ENCODE measurements at places on chromosomes 2 and 18.
A peak's percentile ranks its signal among the peaks of the same experiment; 100 is the strongest.

GRCh38 chr2:239688122-239688681 lies 287.4 kb upstream of the HDAC4 start:
- no peak for DNase-seq

DNA sequence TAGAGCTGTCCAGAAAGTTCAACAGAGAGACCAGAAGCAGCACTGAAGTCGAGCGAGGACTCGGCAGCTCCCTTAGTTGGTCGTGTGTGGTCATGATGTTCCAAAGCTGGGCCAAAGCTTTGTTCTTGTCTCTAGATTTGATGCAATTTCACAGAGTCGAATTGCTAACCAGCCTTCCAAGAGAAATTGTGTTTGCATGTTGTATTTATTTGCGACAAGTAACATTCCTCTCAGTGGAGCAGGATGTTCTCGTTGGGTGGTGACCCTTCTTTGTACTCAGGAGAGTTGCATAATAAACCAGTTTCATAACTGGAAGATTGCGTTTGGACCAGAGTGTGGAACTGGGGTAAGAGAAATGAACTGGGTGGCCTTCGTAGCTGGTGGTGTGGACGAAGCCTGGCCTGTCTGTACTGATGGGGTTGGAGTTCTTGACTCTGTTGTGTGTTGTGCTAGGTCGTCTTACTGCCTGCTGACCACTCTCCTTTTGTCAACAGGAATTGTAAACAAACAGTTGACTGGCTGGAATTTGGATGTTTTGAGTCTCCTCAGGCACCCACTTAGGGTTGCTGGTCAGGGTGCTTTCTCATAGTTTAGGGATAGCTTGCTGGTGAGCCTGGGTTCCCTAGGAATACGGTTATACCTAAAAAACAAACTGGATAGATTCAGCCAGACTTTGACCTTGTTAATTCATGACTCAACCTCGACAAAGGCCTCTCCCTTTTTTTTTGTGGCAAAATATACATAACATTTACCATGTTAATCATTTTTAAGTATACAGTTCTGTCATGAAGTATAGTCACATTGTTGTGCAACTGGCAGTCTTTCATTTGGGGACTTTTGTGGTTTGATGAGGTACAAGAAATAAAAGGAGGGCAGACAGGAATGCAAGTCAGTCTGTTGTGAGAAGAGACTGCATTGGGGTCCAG lies 28.9 kb upstream of the TOGARAM2 start:
- DNase-seq: no peak

DNA sequence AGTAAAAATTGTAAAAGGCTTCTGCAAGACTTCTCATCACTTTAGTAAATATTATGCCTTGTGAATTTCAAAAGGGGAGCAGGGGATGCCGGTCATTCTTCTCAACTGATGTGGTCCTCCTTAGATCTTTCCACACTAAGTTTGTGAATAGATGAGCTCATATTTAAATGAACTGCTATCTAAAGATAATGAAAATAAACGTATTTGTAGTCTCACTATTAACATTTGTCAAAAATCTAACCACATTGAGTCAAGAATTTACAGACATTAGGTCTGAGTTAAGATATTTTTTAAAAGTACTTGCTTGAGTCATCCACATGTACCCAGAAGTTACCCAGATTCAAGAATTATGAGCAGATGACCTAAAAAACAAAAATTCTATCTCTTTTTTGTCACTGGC lies 6.5 kb downstream of the PRPF40A start:
- no peak for DNase-seq

GRCh38 chr18:140670-141266 lies 17.6 kb upstream of the USP14 start:
- DNase-seq: no peak

- DNase-seq: no peak
Observed at GRCh38 chr2:190213441-190214335, 105.9 kb downstream of the HIBCH start.

DNA sequence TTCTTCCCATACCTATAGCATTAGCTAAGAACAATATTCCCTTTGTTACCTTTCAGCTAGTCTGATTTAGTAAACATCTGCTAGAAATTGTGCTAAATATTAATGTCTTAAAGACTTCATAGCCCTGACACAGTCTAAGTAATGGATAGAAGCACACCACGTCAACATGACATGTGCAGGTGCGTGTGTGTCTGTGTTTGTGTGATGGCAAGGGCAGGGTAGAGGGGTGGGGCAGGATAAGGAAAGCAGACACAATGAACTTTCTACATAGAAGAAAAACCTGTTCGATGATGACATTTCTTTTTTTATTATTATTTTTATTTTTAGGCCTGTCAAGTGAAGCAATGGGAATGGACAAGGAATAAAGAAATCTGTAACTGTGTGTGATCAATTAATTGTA lies 223.3 kb downstream of the NOL4 start:
- DNase-seq: no peak

DNA sequence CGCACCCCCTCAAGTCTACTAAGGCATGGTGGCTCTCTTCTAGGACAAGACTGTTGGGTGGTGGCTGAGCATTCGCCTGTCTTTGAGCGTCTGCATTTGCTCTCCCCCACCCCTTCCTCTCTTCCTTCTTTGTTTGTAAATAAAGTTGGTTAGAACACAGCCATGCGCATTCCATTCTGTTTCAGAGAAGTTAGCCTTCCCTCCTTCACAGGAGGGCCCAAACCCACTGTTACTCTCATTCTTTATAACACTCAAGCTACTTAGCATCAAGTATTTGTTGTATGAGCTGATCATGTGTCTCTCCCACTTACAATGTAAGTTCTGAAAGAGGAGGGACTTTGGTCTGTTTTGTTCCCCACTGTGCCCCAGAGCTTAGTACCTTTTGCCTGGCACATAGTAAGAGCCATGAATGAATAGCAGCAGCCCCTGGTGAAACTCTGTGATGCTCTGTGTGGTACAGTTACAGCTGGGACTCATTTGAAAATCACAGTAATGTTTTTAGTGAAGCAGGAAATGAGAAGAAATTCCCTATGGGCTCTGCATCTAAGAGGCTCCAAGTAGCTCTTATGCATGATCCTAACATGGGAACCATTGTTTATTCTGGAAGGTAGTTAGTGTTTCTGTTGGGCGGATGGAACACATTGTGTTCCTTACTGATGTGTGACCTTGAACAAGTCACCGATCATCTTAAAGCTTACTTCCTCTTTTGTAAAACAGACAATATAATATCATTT lies 7.7 kb downstream of the MGAT5 start:
- DNase-seq: no peak

GRCh38 chr2:222483513-222484039 lies 59.2 kb downstream of the SGPP2 start:
- peak; percentile 10 for DNase-seq

DNA sequence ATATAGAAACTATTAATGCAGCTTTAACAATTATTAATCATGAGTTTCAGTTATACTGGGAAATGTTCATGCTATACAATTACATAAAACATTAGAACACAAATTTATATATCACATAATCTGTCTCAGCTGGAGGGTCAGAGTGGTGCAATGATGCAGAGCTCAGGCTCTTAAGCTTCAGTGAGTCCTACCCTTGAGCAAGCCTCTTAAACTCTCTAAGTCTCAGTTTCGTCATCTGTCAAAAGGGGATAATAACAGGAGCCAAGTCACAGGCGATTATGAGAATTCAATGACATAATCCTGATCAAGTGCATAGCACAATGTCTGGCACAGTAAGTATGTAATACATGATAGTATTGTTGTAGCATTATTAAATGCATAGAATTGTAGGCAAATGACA lies 46.0 kb downstream of the LAMA1 start:
- DNase-seq: no peak

DNA sequence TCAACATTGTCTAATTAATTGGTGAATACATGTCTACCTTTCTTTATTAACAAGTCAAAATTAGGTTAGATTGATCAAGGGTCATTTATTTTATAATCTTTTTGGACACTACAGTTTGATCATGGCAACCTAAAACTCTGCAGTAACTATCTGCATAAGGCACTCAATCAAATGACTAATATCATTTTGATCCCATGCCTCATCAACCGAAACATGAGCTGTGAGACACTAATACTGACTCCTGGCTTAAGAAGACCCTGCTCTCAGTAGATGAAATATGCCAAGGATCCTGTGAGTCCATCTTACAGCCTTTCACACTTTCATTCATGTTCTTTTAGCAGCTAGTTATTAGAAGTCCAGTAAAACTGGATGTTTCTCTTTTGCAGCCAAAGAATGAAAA lies 169.4 kb upstream of the CAVIN2 start:
- no peak for DNase-seq

- no peak for DNase-seq
Observed at GRCh38 chr2:11103984-11104793, 51.1 kb upstream of the SLC66A3 start.

DNA sequence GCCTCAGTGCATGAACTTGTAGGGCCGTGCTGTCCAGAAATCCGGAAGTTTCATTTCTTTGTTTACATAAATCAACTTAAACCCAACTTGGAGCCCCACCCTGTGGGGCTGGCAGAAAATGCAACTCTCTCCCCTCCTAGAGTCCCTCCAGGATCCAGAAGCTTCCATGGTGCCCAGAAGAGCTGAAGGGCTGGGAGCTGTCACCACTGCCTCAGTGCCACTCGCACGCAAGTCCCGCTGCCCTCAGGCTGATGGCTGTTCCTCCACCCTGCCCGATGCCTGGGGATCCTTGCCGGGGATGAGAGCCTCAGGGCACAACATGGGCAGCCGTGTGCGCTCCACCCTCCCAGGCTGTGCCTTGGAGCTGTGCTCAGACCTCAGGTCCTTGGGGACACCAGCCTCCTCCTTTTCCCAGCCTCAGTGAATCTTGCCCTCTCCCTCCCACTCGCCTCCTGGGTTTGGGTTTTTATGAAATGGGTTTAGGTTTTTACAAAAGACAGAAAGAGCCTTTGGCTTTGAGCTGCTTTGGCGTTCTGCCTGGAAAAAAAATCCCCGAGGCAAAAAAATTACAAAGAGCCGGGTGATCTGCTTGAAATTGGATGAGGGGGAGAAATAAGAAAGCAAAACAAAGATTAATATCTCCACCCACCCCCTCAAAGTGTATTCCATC lies 155.2 kb downstream of the TWIST2 start:
- no peak for DNase-seq

GRCh38 chr2:49289711-49290110 lies 135.4 kb upstream of the FSHR start:
- DNase-seq: no peak

GRCh38 chr2:28594000-28594331 lies 98.1 kb downstream of the PLB1 start:
- no peak for DNase-seq

GRCh38 chr2:66509326-66509811 lies 74.4 kb downstream of the MEIS1 start:
- no peak for DNase-seq
